ENCODE measurements at places on chromosomes 16 and 17.

DNA sequence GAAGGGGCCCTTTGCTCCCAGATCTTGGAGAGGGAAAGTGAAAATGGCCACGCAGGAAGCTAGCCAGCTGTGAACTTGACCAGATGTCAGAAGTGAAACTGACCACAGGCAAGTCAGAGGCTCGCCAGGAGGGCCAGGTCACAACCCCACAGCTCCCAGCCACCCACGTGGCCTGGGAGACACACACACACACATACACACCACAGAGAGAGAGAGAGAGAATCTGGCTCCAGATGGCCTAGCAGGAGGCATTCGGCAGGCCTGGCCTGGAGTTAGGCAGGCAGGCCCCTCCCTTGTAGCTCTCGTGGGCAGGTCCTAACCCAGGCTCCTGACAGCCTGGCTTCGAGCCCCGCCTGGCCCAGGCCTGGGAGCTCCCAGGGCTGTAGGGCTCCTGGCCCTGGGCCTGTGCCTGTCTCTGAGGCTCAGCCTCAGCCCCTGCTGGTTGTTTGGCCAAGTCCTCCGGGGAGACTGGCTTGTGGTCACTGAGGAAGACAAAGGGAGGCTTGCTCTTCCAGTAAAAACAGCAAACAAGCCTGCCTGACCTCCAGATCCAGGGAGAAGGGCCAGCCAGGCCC is 20.2 kb downstream of the NGFR start:
- peak; percentile 98 for DNase-seq

DNA sequence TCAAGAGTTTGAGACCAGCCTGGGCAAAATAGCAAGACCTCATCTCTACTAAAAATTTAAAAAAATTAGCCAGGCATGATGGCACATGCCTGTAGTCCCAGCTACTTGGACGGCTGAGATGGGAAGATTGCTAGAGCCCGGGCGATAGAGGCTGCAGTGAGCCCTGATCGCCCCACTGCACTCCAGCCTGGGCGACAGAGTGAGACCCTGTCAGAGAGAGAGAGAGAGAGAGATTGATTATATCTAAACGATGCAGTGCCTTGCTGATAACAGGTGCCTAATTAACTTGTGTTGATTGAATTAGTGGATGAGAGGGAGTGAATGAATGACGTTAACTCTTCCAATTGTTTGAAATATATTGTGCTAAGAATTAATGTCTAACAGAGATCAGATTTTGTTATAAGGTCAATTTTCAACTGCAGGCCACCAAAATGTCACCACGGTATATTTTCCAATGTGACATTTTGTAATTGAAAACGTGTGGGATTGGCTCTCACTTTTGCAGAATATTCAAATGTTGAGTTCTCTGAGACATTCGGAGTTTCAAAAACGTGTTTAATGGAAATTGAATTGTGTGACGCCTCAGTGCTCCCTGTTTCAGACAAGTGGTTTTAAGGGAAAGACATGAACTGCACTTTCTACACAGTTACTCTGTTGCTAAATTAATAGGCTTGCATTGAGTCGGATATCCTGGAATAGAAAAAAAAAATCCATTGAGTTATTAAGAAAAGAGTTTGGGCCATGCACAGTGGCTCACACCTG is 53.6 kb downstream of the ABAT start:
- no peak for DNase-seq

- DNase-seq: no peak
These were observed 739.9 kb downstream of the CDH11 start for GRCh38 chr16:64381979-64382378.

- no peak for DNase-seq
These were observed 81.3 kb downstream of the SSH2 start for GRCh38 chr17:29848737-29849136.

DNA sequence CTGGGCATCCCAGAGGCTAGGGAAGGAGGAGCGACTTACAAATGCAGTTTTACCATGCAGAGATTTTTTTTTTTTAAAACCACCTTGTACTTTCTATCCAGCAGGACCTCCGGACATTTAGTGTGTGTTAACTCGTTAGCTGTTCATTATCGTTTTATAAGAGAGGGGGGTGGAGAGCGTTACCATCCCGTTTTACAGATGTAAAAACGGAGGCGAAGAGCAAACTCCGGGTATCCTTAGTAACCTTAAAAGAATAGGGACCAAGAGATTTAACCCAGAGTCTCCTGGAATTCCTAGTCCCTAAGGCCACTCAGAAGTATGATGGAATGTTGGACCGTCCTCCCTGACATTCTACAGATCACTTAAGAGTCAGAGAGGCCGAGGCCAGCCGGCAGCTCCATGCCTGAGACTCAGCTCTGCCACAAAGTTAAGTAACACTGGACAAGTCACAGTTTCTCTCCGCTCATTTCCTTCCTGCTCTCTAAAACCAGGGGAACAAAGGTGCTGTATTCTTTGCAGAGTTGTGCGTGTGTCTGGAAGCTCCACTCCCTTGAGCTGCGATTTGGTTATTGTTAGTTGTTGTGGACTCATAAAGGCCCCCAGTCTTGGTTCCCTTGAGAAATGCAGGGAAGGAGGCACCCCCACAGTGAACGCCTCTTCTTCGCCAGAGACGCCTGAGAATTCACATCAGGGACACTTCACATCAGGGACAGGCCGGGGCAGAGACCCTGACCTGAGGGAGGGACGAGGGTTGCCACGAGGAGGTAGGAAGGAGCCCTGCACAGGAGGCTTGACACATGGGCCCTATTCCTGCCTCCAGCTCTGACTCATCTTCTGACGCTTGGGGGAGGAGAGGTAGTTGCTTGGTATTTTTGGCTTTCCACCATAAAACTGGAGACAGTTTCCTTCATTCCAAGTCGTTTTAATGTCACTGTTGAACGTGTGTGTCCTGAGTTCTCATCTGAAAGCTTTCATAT is 1.2 kb downstream of the DUSP14 start:
- DNase-seq: peak; percentile 87

GRCh38 chr16:14334366-14335080 is 263.4 kb downstream of the MRTFB start:
- no peak for DNase-seq

GRCh38 chr16:4647644-4647980 is 23.0 kb downstream of the MGRN1 start:
- no peak for DNase-seq

DNA sequence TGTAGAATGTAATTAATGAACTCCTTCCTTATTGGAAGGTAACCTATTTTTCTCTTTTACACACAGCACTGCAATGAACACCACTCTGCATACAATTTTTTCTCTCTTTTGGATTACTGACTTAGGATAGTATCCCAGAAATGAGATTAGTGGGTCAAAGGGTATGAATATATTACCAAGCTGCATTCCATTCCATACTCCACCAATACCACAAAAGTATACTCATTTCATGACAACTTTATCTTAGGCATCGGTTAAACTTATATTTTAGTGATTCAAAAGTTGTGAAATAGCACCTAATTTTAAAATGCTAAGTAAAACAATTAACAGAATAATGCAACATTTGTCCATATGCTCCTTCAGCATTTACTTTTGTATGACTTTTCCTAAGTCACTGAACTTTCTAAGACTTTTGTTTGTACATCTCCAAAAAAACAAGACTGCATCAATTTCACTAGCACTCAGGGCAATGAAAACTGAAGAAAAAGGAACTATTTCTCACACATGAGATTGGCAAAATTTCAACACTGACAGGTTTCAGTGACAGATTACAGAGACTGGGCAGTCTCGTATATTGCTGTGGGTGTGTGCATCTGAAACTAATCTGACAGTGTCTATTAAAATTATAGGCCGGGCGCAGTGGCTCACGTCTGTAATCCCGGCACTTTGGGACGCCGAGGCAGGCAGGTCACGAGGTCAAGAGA is 32.1 kb downstream of the HELZ start:
- DNase-seq: peak; percentile 77

DNA sequence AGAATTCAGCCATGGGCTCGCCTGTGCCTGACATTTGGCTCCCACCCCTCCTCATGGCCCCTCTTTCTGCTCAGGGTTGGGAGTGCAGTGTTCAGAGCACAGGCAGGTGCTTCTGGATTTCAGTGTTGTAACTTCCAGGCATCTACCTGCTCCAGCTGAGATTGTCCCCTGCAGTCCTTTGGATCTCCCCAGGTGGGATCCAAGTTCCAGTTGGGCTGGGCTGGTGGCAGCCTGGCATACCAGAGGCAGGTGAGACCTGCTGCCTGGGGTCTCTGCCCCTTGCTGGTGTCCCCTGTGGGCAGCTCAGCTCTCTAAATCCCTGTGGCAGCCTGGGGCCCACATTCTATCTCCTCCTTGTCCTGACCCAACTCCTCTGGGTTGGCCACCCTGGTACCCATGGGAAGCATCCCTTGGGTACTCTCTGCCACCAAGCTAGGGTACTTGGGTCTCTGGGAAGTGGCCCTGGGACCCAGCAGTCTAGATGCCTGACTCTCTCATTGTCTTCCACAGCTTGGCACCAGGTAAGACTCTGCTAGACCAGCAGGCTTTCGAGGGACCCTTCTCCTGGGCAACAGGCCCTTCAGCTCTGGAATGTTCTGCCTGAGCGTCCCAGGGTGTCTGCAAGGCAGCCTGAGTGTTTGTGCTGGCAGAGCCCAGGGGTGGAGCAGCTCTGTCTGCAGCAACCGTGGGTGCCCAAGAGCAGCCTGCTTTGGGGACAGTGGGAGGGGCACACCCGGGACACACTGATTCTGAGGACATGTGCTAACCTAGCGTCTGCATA is 42.5 kb downstream of the DNAH17 start:
- no peak for DNase-seq

- no peak for DNase-seq
These were observed 313.3 kb upstream of the XYLT1 start for GRCh38 chr16:17784073-17784472.

- DNase-seq: no peak
These were observed 7.3 kb upstream of the TSPOAP1 start for GRCh38 chr17:58335779-58336455.

DNA sequence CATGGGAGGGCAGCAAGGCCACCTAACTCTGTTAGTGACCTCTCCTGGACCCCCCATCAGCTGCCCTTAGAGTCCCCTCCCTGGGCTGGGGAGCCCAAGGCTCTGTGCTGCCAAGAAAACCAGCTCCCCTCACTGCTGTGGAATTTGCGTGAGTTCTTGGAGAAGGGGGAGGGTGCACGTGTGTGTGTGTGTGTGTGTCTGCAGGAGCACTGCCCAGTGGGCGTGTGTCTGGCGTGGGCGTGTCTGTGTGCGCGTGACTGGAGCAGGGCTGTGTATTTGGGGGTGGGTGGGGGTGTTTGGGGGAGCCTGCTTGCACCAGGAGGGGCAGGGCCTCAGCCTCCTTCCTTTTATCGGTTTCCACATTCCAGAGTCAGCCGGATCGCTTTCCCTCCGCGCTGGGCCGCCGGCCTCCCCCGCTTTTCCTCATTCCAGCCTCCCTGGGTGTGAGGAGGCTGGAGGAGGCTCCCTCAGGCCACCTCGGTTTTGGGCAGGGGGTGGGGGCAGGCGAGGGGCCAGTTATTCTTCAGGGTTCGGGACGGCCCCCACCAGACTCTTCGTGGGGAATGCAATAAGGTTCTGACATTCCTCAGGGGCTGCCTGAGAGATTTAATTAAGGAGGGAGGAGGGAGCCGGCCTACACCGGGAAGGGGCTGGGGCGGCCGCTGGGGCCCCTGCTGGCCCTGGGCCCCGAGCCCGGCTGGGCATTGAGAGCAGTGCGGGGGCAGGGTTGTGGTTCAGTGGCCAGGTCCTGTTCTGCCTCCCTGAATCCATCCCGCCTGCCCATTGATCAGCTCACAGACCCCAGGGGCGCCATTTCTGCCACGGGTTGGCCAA is 2.5 kb downstream of the VASN start:
- DNase-seq: peak; percentile 87

- no peak for DNase-seq
These were observed 96.3 kb downstream of the CYLD start for GRCh38 chr16:50838165-50838564.

- DNase-seq: no peak
These were observed 26.6 kb downstream of the ITPRIPL2 start for GRCh38 chr16:19140396-19140795.

- no peak for DNase-seq
These were observed 834.2 kb upstream of the SOX9 start for GRCh38 chr17:71286625-71287024.

DNA sequence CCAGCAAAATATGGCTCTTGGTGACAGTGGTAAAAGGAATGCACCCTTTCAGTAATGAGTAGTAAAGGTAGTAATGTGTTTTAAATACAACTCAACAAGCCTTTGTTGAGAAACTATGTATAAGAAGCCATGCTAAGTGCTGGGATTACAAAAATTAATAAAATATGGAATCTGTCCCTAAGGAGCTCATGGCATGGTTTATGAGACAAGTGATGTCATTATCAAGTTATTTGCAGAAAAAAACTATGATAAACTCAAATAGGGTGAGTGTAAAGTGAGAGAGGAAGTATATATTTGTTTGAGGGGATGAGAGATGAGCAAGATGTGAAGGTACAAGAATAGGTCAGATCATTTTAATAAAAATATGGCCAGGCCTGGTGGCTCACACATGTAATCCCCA is 76.9 kb downstream of the NF1 start:
- peak; percentile 15 for DNase-seq

GRCh38 chr17:17361543-17361866 is 58.3 kb downstream of the NT5M start:
- DNase-seq: no peak

Measured in HCEC 1CT (cell line).